ENCODE measurements at places on chromosomes 2 and 18.

- no peak for DNase-seq
Observed at GRCh38 chr2:184780384-184780783, 182.1 kb downstream of the ZNF804A start.

DNA sequence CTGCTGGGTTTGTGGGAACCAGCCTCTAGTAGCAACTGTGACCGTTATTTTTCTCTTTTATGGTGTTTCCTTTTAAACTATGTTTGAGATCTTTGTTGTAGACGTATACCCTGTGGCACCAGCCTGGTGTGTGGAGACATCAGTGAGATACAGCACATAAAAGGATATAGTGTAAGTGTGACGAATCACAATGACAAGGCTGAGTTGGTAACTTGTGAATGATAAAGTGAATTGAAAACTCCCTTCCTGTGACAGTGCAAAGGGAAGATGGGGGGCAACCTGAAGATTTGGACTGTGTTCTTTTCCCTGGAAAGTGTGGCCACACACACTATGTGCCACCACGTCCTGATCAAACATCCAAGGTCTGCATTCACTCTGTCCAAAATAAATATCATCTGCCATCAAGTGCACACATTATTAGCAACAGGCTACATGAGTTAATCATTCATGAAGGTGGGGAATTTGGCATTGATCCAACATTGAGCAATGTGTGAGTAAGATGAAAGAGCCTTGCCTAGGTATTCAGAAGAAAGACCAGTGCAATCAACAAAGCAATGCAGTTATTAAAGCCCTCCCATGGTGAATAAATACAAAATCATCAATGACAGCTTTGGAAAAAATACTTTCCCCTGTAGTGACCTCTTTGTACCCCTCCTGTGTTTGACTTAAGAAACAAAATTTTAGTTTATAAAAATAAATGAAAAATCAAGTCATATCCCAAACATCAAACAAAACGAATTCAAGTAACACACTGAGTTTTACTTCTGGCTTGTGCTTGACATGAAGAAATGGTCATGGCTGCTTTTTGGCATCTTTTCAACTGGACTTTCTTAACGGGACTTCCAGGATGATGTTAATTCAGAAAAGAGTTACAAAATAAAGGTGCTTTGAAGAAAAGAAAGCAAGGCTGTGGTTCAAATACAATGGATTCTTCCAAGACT lies 1280.5 kb upstream of the ZEB2 start:
- DNase-seq: no peak

DNA sequence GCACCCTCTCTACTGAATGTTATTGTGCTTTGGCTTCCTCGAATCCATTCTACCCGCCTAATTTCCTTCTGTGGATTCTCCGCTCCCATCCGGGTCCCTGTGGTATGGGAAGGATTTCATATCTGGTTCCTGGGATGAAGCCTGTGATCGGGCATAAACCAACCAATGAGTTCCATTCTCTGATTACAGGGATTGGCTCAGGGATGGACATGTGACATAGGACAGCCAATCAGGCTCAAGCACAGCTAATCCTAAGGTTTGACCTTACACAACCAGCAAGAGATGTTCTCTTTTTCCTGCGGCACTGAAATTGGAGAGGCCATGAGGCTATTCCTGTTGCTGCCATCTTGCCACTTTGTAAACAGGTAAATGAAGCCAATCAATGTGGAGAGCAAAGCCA lies 168.1 kb upstream of the SMAD2 start:
- no peak for DNase-seq

DNA sequence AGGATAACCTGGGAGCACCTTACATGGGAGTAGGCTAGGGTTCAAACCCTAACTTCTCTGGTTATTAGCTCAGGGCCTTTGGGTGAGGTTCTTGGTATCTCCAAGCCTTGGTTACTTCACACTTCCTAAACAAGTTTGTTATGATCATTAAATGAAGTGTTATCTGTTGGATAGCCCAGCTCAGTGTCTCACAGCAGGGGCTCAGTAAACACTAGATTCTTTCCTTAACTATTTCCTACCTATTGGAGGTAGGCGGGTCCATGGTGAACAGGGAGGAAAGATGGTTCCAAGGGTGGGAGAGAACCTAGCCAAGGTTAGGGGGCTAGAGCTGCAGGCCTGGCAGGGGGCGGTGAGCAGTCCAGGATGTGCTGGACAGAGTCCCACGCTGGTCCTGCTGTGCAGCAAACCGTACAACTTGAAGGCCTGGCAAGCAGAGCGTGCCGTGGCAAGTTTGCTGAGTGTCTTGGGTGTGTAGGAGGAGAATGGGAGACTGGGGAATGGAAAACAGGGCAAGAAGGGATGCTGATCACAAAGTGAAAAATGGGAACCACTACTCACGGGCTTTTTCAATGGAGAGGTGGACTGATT lies 259.1 kb downstream of the PRKCE start:
- DNase-seq: no peak

DNA sequence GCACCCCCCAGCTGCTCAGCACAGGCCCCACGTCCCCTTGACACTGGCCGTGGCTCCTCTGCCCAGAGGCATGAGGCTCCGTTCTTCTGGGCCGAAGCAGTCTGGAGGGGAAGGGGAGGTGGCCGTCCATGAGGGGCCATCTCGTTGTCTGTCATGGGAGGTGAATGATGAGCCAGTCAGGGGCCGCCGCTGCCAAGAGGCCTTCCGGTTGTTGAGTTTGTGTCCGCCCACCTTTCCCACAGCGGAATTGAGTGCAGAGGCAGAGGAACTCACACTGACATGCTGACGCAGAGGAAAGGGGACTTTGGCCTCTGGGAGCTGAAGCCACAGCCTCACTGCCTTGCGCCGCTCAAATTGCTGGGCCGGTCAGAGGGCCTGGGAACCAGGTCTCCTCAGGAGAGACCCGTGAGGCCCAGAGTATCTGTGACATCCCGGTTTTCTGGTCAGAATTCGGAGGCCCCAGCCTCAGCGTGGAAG lies 268.4 kb downstream of the ATAD2B start:
- DNase-seq: no peak

DNA sequence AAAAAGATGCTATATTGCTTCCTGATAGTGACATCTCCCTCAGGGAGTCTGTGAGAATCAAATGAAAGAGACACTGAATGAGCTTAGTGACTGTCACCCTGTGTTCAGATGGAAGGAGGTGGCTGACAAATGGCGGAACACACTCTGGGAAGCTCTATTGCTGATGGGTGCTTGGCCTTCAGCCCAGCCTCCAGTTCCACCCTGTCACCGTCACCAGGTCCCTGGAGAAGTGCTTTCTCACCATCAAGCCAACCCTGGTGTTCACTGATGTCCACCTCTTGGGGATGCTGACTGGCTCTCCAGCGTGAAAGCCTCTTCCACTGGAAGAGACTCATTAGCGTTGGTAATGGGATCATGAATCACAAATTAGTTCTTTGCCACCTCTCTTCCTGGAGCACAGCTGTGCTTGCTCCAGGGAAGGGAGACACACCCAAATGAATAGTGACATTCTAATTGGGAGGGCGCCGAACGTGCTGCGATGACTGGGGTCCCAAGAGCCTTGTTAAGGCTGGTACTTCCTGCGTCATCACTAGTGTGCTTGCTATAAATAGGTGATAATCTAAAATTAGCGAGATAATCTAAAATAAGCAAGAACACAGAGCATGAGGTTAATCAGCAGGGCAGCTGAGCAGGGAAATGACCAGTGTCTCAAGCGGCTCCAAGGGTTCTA lies 154.0 kb downstream of the CLIP4 start:
- no peak for DNase-seq

DNA sequence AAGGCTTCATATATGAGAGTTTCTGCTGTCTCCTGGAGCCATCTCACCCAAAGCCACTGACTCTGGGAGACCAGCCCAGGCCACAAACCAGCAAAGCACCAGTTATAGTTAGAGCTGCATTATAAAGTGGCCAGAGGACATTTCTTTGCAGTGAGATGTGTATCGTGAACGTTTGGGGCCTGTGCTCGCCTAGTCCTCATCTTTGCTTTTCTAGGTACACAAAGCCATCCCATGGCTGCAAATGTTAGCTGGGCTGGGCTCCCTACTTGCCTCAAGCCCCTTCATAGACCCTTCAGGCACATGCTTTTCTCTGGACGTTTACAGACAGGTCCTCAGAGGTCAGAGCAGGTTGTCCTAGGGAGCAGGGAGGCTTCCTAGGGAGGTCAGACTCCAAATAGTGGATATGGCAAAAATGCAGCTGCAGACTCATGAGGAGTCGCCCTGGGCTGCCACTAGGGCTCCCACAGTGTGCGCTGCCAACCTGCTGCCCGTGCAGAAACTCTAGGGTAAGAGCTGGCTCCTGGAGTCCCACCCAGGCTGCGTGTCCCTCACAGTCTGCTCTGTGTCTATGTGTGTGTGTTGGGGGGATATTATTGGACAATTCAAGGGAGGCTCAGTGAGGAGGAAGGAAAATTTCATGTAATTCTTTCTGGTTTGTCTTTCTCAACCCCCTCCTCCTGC lies 141.0 kb downstream of the RPIA start:
- no peak for DNase-seq

- no peak for DNase-seq
Observed at GRCh38 chr2:201233812-201234662, 26.3 kb upstream of the CASP8 start.

- DNase-seq: no peak
Observed at GRCh38 chr18:22422909-22423548, 5.3 kb upstream of the CTAGE1 start.

- no peak for DNase-seq
Observed at GRCh38 chr18:6639305-6639704, 90.2 kb upstream of the ARHGAP28 start.

DNA sequence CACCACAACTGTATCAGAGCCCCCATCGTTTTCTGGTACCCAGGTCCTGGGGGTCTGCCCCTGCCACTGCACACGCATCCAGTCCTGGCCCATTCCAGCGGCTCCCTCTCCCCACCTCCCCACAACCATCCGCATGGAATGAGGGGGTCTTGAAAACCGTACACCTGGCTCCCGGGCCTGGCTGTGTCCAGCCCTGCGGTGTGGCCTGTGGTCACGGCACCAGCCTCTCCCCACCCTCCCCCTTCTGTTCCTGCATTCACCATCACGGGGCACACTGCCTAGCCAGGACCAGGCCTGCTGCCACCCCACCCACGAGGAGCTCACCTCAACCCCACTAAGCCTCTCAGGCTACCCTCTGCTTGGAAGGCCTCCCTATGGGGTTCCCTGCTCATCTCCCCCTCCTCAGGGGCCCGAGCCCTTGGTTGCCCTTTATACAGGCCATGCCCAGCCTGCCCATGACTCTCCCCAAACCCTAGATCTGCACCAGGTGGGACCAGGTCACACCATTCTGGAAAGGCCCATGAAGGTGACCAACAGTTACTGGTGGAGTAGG lies 11.4 kb downstream of the GPR35 start:
- no peak for DNase-seq

DNA sequence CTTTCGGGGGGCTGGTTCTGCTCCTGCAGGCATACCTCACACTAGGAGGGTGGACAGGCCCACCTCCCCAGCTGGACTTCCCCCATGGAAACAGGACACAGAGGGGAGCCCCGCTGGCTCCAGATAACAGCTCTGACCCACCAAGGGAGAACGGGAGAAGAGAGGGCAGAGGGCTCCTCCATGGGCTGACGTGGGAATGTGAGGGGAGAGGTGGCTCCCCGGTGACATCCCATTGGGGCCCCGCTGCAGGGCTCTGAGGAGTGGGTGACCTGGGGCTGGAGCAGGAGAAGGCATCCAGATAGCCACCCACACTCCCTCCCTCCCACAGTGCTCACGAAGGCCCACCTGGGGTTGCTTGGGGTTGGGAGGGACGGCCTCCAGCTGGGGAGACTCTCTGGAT lies 45.9 kb downstream of the FBLN7 start:
- DNase-seq: no peak

DNA sequence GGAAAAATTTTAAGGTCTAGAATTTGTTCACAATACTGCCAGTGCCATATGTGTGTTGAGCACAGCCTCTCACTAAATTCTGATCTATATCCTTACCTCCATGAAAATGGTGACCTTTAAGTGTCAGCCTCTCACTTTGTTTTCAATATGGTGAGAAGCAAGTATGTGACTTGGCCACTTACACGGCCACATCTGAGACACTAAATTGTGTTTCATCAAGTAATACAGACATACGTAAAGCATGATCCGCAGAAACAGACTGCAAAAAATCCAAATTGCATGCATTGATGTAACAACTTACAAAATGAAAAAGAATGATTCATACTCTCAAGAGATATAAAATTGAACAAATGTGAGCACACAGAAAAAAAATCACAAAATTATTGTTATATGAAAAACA lies 55.2 kb upstream of the UGP2 start:
- no peak for DNase-seq

DNA sequence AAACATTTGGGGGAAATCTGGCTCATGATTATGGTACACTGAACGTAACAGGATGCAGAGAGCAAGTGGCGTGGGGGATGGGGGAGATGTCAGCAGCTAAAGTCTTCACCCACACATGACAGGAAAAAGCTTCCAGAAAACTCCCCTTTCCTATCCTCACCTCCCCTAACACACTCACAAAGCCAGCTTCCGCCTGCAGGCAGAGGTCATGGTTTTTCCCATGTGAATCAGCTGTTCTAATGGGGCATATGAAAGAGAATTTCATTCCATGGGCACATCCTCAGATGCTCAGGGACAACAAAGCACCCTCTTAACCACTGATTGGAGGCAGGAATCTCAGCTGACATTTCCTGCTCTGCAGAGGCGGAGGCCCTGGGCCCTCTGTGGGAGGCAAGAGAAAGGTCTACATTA lies 129.1 kb downstream of the TSN start:
- no peak for DNase-seq

- no peak for DNase-seq
Observed at GRCh38 chr18:60541661-60542060, 169.1 kb upstream of the MC4R start.

- no peak for DNase-seq
Observed at GRCh38 chr2:217615171-217615570, 387.6 kb downstream of the TNS1 start.

DNA sequence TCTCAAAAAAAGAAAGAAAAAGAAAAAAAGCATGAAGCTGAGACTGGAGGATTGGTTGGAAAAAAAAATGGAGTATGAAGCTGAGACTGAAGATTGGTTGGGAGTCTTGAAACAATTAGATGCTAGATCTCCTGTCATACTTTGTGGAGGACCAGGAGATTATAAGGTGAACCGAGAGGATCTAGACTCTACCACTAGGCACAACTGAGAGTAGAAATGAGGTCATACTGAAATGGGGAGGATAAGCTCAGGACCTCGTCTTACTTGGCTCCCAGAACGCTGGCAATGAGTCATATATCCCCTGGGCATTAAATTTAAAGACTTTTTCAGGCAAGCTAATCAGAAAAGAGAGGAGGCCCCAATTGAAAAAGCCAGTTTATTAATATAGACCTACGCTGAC lies 3.3 kb upstream of the ORC2 start:
- no peak for DNase-seq

Measured in NCI-H526 treated with DMSO at 0.1 percent for 48 hours (cell line).